ENCODE measurements at places on chromosomes 1 and 21.

DNA sequence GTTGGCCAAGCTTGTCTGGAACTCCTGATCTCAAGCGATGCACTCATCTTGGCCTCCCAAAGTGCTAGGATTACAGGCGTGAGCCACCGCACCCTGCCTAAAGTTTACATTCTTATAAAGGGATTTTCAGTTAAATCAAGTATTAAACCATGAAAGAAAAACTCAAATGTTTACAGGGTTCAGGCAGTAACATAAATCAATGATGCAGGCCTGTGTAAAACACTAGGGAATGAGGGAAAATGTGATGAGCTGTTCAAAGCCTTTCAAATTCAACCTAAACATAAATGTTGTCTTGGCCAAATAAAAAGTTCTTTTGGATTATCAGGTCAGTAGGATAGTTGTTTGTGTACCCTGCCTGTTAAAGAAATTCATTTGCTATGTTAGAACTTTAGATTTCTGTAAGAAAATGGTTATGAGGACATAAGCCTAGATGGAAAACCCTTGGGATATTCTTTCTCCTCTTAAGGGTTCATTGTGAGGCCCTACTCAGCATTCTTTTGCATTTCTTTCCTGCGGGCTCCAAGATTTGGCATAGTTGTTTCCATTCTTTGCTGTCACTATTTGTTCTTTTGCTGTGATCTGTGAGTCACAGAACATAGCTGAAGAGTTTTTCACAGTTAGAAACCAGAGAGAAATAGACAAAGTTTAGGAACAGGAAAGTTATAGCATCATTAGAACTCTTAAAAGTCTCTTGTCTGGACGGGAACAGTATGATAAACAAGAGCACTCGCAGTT, 8.9 kb upstream of the ZRANB2 start:
- no peak for DNase-seq

DNA sequence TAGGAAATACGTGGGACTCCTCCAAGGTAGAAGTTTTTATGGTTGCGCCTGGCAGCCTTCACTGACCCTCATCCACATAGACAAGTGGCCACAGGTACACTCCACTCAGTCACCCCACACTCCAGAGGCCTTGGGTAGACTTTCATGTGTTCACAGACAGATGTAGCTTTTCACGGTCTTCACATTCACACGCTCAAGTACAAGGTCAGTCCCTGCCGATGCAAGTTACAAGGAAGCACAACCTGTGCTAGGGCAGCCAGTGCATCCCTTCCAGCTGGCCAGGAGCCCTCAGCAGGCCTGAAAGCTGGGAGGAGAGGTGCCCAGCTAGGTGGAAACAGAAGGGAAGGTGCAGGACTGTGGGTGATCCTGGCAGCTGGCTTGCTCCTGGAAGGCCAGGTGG, 55.5 kb upstream of the FAM20B start:
- no peak for DNase-seq

DNA sequence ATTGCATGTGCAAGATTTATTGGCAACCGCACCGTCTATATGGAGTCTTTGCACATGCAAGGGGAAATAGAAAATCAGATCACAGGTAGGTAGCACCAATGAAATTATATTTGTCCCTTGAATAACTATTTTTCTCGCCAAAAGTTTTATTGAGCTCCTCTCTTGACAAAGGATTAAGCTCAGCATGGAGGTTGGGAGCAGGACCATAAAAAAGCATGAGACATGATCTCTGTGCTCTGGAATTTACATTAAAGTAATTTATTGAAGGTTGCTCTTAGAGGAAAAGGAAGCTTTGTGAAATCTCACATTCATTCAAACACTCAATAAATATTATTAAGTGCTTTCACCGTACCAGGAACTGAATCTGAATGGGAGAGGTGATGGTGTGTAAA, 66.0 kb upstream of the UBE2U start:
- DNase-seq: no peak

GRCh38 chr1:113783254-113784103, 24.2 kb upstream of the PHTF1 start:
- peak; percentile 34 for DNase-seq

DNA sequence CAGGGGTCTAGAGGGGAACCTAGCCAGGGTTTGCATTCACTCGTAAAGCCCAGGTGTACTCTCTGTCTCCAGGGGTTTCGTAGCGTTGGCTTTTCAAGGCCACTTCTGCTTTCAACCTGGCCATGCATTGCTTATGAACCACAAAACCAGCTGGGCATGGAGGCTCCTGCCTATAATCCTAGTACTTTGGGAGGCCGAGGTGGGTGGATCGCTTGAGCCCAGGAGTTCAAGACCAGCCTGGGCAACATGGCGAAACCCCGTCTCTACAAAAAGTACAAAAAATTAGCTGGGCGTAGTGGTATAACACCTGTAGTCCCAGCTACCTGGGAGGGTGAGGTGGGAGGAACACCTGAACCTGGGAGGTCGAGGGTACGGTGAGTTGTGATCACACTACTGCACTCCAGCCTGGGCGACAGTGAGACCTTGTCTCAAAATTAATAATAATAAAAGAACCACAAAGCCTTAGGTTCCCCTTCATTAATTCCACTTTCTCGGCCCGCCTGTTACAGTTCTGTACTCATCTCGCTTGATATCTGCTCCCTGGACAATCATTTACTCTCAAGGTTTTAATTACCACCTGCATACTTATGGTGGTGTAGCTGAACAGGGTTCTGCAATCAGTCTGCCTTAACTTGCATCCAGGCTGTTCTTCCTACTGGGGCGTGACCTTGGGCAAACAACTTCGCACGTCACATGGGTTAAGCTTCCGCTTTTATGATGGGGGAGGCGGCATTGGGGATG, 6.1 kb downstream of the SLC16A4 start:
- peak; percentile 81 for DNase-seq

DNA sequence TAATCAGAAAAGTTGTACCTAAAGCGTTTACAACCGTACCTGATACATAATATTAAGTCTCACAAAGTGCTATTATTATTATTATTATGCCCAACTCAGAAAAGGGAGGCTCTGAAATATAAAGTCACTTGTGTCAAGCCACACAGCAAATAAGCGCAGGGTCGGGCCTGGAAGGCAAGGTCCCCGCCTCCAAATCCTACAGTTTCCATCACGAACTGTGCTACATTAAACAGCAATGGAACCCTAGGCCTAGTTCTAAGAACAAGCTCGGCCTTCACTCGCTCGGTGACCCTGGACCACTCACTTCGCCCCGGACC, 549 bp downstream of the PARS2 start:
- DNase-seq: peak; percentile 10

GRCh38 chr1:114428083-114428754, 82.8 kb downstream of the TRIM33 start:
- no peak for DNase-seq

- DNase-seq: no peak
Measured at GRCh38 chr1:183025782-183026774, 2.9 kb downstream of the LAMC1 start.

GRCh38 chr1:212749821-212750535, 41.6 kb downstream of the NSL1 start:
- DNase-seq: peak; percentile 34

DNA sequence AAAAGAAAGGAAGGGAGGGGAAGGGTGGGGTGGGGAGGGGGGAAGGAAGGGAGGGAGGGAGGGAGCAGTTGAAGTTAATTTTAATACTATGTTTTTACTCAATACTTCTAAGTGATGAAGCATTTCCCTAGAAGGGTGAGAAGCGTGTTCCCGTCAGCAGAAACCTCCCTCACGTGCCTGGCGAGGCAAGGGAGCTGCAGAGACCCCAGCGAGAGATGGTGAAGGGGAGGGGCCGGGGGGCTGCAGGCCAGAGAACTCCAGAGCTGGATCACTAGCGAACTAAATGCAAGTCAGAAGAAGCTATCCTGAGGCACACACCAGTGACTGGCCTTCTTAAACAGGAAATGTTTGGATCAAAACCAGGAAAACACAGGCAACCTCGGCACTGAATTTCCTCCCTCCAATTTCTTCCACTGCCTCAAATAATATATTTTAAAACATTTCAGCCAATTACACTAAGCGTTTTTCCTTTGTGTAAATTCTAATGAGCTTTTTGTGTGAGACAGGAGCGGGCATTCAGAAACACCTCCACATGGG, 18.0 kb downstream of the WDR4 start:
- DNase-seq: no peak

DNA sequence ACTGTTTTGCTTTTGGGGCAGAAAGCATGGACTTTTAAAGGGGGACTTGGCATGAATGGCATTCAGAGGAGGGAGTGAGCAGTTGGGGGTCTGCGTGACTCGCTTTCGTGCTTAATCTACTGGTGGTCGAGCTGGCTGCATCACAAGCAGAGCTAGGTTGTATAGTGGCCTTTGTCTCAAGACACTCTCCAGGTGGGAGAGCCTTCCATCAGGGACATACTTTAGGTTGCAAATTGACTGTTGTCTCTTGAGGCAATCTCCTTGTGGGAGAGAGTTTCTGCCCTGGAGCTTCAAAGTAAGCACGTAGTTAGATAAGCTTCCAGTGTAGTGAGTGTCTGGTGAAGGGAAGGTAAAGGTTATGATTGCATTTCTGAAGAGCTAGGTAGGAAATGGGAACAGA, 93.9 kb downstream of the C1orf21 start:
- no peak for DNase-seq

DNA sequence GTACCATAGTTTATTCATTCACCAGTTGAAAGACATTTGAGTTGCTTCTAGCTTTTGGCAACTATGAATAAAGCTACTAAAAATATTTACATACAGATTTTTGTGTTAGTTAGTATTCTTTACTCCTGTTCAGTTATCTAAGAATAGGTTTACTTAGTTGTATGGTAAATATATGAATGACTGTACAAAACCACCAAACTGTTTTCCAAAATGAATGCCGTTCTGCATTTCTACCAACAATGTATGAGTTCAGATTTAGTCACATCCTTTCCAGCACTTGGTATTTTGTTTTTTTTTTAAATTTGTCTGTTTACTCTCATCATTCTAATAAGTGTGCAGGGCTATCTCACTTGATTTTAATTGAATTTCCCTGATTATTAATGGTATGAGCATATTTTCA, 3.4 kb upstream of the KIFAP3 start:
- DNase-seq: no peak

DNA sequence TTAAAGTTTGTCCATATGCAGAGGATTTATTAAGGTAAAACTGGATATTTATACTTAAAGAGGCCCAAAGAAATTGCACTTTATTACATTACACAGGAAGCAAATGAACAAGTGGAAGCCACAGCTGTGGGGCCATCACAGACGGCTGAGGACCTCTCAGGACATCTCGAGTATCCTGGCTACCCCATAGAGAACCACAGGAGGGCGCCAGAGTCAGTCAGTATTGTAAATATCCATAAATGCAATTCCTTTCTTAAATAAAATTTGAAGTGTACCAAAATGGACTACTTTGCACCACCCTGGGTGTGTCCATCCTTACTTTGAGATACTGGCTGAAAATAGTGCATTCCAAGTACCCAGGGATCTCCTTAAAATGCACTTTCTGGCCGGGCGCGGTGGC, 257.2 kb downstream of the MRPL39 start:
- peak; percentile 4 for DNase-seq

GRCh38 chr1:209884665-209885117, 53.3 kb upstream of the SYT14 start:
- no peak for DNase-seq

DNA sequence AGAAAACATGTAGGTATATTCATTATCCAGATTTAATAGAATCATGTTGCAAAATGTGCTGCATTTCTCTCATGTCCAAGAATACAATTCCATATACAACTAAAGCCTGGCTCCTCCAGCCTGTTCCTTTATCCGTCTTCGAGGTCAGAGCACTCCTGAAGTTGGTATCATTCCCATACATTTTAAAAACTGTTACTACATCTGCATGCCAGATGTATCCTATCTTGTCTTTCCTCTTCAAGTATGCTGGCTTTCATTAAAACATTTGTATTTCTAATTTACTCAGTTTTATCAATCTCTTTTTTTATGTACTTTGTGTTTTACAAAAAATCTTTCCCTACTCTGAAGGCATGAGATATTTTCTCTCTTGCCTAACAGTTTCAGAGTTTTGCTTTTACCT, 536.6 kb upstream of the USP24 start:
- DNase-seq: no peak

DNA sequence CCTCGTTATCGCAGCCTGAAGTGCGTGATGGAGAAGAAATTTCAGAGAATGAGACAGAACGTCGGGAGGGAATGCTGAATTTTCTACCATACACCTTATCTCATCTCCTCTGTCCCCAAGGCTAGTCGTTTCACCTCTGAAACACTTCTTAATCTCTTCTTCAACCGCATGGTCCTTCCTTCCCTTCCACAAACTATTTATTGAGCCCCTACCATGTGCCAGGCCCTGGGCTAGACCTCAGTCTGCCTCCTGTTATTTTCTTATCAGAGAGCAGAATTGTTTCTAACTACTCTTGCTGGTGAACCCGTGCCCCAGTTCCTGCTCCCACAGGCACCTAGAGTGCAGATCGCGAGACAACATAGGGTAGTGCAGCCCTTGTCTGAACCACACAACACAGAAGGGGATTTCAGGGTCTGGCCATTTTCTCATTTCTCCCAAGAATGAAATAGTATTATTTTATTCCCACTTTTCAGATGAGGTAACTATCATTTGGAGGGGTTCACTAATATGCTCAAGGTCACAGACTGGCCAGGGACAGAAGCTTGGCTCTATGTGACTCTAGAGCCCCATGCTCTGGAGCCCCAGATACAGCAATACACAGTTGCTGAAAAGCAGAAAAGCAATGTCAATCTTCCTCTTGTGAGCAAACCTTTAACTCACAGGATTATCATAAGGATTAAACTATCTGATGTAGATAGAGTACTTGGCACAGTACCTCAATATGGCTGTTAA, 598 bp upstream of the ADIPOR1 start:
- DNase-seq: peak; percentile 23

DNA sequence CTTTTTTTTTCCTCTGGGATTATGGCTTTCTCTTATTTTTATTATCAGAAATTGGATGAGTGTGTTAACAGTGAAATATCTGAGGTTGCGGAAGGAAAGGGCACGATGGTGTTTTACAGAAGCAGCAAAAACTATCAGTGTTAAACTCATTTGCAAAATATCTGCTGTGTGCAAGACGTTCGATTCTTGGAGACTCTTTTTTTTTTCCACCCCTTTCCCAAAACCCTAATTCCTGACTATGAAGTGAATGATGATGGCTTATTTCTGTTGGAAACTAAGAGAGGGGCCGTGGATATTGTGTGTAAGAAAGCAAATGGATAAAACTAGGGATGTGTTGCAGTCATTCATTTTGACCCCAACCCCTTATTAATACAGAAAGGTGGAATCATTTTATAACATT, 677 bp downstream of the NCAM2 start:
- no peak for DNase-seq

GRCh38 chr1:183777328-183777727, 27.6 kb upstream of the RGL1 start:
- DNase-seq: no peak

Data from germinal center (tissue), 1 donor.